ENCODE measurements at places on chromosomes 5 and 9. TPM values are rescaled to one million over a fixed set of nuclear protein-coding genes. Genes with fewer than 3 reads are reported as not detected.

Gene ADAMTS6
- 10.1 TPM for polyA plus RNA-seq

Gene NUTM2F
- polyA plus RNA-seq, result not detected

Gene GABRA6
- polyA plus RNA-seq, result not detected

Gene SEMA6A
- 0.79 TPM for polyA plus RNA-seq

Gene SPATA31A3
- not detected for polyA plus RNA-seq

Gene OMD
- 0.13 TPM for polyA plus RNA-seq

Gene ACTBL2
- polyA plus RNA-seq, result 0.34 TPM

Gene DMRTA1
- not detected for polyA plus RNA-seq

Gene DIRAS2
- polyA plus RNA-seq, result not detected

Gene IGFBPL1
- 0.35 TPM for polyA plus RNA-seq

Gene DAB2
- polyA plus RNA-seq, result 533 TPM

Gene GRXCR2
- not detected for polyA plus RNA-seq

Gene PCDHGB4
- polyA plus RNA-seq, result 5.6 TPM

Gene PCA3
- not detected for polyA plus RNA-seq

Gene SELENOP
- 1.5 TPM for polyA plus RNA-seq

Gene LMX1B
- not detected for polyA plus RNA-seq

Gene SVEP1
- polyA plus RNA-seq, result 13.6 TPM
